ENCODE measurements at places on chromosomes 16 and 17. TPM values are rescaled to one million over a fixed set of nuclear protein-coding genes. Genes with fewer than 3 reads are reported as not detected.

DNA sequence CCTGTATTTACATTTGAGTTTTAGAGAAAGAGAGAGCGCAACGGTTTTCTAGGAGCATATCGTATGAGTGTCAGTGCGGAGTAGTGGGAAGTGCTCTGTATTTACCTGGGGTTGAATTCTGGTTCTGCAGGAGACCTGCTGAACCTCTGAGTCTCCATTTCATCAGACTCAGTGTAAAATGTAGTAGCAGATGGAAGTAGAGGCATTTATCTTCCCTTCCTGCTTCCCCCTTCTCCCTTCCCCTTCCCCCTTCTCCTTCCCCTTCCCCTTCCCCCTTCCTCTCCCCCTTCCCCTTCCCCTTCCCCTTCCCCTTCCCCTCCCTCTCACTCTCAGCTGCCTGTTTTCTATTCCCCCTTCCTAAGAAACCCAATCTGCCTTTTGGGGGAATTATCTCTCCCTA lies 426.9 kb downstream of the NPIPA7 start:
- DNase-seq, result no peak

DNA sequence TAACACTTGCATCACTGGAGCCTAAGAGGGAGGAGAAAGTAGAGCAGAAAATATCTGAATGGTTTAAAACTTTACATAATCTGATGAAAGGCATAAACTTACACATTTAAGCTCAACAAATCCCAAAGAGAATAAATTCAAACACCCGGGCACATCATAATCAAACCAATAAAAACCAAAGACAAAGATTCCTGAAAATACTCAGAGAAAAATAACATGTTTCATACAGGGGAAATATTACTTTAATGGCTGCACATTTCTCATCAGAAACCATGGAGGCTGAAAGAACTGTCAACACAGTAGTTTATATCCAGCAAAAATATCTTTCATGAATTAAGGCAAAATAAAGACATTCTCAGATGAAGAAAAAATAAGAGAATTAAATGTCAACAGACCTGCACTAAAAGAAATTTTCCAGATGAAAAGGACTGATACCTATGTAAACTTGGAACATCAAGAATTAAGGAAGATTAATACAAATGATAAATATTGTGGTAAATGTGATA lies 34.2 kb downstream of the C16orf87 start:
- DNase-seq, result no peak

Gene MRPL27
- total RNA-seq, result 78.5 TPM

Gene ACSM2A
- total RNA-seq, result not detected
